ENCODE measurements at places on chromosomes 3 and 15.
A peak's percentile ranks its signal among the peaks of the same experiment; 100 is the strongest.

DNA sequence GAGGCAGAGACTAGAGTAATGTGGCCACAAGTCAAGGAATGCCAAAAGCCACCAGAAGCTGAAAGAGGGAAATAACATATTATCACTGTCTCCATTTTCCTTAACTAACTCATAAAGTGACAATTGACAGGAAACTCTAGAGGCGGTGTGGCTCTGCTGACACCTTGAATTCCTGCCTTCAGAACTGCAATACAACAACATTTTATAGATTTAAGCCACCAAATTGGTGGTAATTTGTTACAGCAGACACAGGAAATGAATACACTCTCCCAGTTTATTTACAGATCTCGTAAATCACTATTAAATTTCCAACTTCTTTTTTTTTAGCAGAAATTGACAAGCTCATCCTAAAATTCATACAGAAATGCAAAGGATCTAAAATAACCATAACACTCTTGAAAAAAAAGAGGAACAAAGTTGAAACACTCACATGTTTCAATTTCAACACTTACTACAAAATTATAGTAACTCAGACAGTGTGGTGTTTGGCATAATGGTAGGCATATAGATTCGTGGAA lies 449.9 kb downstream of the OTOL1 start:
- no peak for DNase-seq

DNA sequence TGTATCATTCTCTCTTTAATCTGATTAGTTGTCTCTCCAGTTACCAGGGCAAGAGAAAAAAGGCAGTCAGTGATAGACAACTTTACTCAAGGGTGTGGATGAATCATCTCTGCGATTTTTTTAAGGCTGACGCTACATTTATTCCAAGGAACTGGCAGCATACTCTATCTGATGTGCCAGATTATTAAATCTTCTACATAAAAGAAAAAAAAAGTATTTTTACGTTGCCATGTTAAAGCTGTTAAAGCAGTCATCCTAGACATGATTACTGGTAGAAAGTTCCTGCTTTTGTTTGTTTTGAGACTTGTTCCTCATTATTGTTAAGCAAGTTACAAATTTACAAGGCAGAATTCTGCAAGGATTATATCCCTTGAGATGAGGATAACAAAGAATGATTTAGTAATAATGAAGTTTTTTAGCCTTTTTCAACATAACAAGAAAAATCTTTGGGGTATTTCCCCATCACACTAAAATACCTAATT lies 121.7 kb downstream of the CBLB start:
- DNase-seq: peak; percentile 69

DNA sequence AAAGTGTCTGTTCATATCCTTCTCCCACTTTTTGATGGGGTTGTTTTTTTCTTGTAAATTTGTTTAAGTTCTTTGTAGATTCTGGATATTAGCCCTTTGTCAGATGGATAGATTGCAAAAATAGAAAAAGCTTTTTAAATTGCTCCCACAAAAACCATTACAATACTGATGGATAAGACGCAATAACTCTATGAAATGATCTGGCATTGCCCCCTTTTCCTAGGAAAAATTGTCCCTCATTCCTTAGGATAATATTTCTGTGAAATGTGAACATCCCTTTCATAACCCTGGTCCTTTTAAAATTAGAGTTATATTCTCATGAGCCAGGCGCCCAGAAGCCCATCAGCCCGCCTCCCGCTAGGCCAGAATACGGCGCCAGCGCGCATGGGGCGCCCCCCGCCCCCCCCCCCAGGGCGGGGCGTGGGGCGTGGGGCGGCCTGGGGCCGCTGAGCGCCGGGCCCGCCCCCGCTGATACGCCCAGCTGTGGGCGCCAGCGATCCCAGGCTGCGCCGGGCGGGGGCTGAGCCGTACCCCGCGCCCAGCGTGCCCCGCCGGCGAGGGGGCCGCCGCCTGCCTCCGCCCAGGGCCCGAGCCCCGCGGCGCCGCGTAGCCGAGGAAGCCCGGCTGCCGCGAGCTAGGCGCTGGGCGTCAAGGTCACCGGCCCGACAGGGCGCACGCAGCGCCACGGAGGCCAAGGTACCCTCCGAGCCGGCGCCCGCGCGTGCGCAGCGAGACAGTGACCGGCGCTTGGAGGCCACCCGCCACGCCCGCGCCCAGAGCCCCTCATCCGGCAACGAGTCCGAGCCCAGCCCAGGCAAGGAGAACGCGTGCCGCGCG lies 11.1 kb upstream of the ROPN1B start:
- no peak for DNase-seq

GRCh38 chr3:52037291-52037690 lies 19.1 kb downstream of the DUSP7 start:
- no peak for DNase-seq

- DNase-seq: no peak
These were observed 23.9 kb downstream of the FBXO22 start for GRCh38 chr15:75927601-75928000.

GRCh38 chr3:8458711-8459110 lies 42.9 kb upstream of the LMCD1 start:
- peak; percentile 85 for DNase-seq

DNA sequence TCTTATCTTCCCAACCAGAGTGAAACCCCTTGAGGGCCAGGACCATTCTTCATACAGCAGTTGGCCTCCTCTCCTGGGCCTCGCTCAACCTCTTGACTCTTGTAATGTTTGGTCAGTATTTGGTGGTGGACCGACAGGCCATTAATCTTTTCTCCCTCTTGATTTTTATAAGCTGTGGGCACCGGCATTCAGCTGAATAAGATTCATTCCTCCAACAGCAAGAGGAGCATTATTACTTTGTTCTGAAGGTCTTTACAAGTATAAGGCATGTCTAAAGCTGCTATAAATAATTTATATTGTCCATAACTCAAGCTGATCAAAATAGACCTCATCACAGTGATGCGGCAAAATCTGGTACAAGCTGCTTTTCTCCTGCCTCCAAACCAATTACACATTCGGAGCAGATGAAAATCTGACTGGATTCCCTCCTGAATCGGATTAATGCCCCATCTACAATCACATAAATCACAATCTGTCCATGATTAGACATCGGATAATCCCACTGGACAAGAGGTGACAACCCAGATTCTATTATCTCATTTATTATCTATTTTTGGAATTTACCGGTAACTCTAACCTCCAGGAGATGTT lies 8.4 kb upstream of the ISL2 start:
- DNase-seq: no peak

- DNase-seq: no peak
These were observed 43.6 kb upstream of the PLXNA1 start for GRCh38 chr3:126939338-126939718.

DNA sequence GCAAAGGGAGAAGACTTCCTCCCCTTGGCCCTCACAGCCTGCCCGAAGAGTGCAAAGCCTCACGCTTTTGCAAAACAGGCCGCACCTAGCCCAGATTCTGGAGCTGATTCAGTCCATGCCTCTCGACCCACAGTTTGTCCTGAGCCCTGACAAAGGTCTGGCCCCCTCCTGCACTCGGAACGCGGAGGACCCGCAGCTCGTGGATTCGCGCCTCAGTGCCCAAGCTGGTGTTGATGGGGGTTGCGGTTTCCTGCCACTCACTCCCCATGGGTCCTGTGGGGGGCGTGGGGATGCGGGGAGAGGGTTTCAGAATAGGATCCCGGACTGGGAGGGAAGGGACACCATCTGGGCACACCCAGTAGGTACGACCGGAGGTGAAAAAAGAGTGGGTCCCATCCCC lies 594 bp upstream of the CRABP1 start:
- no peak for DNase-seq

DNA sequence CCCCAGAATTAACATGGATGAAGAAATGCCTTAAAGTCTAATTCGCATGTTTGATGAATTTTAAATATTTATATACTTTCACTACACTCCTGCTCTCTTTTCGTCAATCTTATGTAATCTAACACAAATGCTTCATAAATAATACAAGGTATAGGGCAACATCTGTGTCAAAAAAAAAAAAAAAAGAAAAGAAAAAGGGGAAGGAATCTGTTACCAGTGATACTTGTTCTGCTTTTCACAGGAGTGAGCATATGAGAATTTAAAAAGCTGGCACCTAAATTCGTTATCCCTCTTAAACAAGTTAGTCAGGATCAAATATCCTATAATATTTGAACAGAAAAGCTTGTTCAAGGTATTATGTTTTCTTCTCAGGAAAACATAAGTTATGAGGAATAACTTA lies 243.8 kb downstream of the KCNH8 start:
- DNase-seq: no peak

- DNase-seq: no peak
These were observed 186.9 kb upstream of the CRBN start for GRCh38 chr3:3366386-3366785.

- DNase-seq: no peak
These were observed 168.2 kb downstream of the PEAK1 start for GRCh38 chr15:77251662-77252061.

- no peak for DNase-seq
These were observed 56.5 kb upstream of the SLC6A1 start for GRCh38 chr3:10935846-10936631.

DNA sequence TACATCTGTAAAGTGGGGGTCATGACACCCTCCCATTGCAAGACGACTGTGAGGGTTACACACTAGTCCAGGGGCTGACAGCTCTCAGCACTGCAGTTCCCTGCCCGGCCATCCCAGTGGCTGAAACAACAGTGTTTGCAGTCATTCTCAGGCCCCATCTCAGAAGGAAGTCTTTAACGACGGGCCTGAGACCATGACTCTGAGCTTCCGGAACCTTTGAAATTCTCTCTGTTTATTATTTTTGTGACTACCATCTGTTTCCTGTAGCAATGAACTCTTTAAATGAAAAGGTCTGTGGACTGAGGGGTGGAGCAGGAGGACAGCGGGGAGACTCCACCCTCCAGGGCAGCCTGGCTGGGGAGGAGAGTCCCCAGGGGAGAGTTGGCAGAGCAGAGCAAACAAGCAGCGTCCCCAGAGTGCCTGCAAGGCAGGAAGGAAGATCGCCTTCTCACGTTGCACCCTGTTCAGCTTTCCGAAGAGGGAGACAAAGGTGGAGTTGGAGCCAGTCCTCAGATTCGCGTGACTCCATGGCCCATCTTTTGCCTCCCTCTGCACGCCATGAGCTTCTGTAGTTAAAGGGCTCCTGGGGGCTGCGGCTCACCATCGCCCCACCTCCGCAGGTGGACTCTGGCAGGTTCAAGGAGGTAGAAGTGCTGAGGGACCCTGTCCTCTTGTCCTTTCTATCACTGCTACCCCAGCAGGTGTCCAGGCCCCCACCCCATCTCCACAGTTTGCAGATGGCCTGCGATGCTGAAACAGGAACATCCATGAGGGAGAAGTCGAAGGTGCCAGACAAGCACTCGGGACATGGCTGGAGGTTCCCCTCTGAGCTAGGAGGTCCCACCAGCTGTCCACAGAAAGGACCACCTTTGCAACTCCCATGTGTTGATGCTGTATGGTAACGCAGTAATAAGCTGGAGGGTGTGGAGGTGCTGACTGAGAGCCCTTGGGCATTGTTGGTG lies 525.8 kb upstream of the PROK2 start:
- peak; percentile 25 for DNase-seq

DNA sequence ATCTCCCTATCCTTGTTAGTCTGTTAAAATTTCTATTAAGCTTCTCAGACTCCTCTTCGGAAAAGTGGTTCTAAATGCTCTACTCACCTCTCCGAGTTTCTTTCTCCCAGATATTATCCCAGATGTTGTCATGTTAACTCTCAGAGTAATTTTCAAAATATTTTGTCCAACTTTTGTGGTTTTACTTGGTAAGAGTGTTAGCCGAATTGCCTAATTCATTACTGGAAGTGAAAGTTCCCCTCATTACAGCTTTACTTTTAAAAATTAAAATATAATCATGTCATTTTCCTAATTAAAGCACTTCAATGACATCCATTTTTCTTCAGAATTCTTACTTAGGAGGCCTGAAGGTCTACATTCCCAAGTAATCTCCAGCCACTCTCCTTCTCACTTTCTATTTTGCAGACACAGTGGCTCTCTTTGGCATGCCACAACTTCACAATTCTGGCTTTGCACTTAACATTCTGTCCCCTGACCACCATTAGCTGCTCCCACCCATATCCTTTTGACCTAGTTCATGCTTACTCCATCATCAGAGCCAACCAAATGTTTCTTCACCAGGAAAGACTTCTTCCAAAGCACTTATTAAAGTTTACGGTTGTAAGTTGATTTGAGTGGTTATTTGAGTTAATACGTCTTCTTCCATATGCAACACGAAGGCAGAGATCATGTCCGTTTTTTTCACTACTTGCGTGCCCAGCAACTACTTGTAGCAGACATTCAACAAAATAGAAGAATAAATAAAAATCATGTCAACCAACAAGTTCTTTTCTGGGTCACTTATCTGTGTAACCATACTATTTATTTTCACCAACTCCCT lies 10.2 kb upstream of the TIPARP start:
- no peak for DNase-seq

- DNase-seq: no peak
These were observed 1.3 kb downstream of the NEIL1 start for GRCh38 chr15:75348034-75348561.

DNA sequence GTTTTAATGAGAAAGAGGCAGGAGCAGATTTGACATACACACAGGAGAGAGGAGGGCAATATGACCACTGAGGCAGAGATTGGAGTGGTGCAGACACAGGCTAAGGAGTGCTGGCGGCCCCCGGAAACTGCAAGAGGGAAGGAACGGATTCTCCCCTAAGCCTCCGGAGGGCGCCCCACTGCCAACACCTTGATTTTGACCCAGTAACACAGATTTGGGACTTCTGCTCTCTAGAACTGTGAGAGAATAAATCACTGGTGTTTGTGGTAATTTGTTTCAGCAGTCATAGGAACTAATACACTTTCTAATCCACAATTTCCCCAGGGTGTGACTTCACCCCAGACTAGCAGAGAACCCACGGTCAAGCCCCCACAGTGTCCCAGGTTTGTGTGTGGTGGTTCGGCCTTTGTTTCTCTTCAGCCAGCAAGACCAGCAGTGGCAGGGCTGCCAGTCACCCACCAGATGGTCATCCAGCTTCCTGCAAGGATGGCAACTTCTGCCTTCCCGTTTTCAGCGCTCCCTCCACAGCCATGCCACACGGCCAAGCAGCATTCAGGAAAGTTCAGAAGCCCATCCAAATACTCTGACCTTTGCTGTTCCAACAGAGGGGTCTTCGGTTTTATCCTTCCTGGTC lies 23.6 kb upstream of the TSPAN3 start:
- DNase-seq: no peak

DNA sequence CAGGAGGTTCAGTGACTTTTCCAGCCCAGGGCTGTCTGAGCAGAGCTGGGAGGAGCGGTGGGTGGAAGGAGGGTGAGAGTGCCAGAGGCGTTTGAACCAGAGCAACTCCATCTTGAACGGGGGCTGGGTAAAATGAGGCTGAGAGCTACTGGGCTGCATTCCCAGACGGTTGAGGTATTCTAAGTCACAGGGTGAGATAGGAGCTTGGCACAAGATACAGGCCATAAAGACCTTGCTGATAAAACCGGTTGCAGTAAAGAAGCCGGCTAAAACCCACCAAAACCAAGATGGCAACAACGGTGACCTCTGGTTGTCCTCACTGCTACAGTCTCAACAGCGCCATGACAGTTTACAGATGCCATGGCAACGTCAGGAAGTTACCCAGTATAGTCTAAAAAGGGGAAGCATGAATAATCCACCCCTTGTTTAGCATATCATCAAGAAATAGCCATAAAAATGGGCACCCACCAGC lies 60.2 kb downstream of the ABTB1 start:
- no peak for DNase-seq

GRCh38 chr3:113839551-113839950 lies 963 bp downstream of the GRAMD1C start:
- no peak for DNase-seq

- DNase-seq: no peak
These were observed 26.1 kb downstream of the ATRIP start for GRCh38 chr3:48472673-48472922.

Measured in skeletal muscle cell (primary cell).